Caco-2 (cell line): ENCODE measurements at places on chromosomes 11 and 22. TPM values are rescaled to one million over a fixed set of nuclear protein-coding genes. Genes with fewer than 3 reads are reported as not detected.

GRCh38 chr22:46064966-46065666 lies 85.2 kb upstream of the PPARA start:
- no peak for DNase-seq
- H3K4me1 ChIP-seq = no peaks in the 10 kb centered on the region

DNA sequence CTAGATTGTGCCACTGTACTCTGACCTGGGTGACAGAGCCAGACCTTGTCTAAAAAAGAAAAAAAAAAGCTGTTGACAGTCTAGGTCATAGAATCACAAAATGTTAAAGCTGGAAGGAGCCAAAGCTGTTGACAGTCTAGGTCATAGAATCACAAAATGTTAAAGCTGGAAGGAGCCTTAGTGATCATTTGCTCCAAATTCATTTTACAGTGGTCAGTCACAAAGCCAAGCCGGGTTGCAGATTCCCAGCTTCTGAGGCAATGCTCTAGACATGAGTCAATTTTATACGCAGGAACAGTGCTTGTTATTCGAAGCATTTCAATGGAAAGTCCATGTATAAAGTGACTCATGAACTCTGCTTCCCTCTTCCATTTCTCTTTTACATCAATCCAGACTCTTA lies 47.4 kb downstream of the SYT13 start:
- no peak for DNase-seq
- no peak overlapping the region for H3K4me3 ChIP-seq
- no peaks in the 10 kb centered on the region for H3K4me1 ChIP-seq
- no peaks in the 10 kb centered on the region for H3K36me3 ChIP-seq
- no peak overlapping the region for H3K27ac ChIP-seq
- H3K27me3 ChIP-seq = no peaks in the 10 kb centered on the region

- peaks cover 5% of the 10 kb centered on the region; the same call in 1 of the 2 replicates for H3K27me3 ChIP-seq
- no peak overlapping the region for H3K4me3 ChIP-seq
- no peaks in the 10 kb centered on the region for H3K4me1 ChIP-seq
- no peak overlapping the region for H3K27ac ChIP-seq
- no peak for DNase-seq
- no peaks in the 10 kb centered on the region for H3K36me3 ChIP-seq
These were observed 382.2 kb upstream of the CADM1 start for GRCh38 chr11:115886422-115886733.

GRCh38 chr11:77506857-77507256 lies 33.0 kb upstream of the PAK1 start:
- no peaks in the 10 kb centered on the region for H3K4me1 ChIP-seq
- H3K27me3 ChIP-seq = no peaks in the 10 kb centered on the region
- H3K27ac ChIP-seq = no peak overlapping the region
- H3K36me3 ChIP-seq = no peaks in the 10 kb centered on the region

- no peaks in the 10 kb centered on the region; the same call in 1 of the 2 replicates for H3K27me3 ChIP-seq
- H3K4me3 ChIP-seq = no peak overlapping the region
These were observed 24.6 kb upstream of the TMA7B start for GRCh38 chr22:39935612-39936011.

DNA sequence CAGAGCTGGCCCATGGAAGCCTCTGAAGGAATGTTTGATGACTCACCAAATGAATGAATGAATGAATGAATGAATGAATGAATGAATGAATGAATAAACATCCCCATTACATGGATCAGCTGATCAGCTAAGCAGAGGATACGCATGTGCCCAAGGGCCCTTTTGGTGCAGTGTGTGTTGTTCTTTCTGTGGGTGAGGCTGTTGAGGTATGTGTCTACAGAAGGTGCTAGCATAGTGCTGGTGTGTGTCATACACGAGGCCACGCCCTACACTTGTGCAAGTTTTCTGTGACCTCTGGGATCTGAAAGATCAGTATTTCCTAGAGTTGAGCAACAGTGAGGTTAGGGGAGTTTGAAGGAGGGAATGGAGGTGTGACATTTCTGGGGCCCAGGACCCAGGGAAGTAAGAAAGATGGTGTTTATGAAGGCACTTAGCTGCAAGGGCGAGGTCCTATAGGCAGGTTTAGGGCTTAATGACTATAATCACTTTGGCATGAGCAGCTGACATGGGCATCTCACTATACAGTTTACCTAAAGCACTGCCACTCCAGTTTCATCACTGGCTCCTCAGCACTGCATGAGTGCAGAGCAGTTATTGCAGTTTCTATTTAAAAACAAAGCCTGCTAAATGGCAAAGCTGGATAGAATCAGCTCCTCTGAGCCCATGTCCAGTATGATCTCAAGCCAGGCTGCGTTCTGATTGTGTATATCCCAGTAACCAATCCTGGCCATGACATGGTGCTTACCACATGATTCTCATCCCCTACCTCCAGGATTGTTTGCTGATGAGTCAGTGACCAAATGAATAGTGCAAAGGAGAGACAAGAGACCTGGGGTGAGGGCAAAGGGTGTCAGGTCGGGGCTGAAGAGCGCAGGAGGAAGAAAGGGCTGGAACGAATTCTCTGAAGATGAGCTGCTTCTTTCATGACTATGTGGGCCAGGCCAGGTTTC lies 36.4 kb upstream of the E2F8 start:
- H3K27me3 ChIP-seq = no peaks in the 10 kb centered on the region

- peak; percentile 89 for DNase-seq
- no peak overlapping the region for H3K27ac ChIP-seq
- H3K4me1 ChIP-seq = peaks cover 28% of the 10 kb centered on the region
- no peak overlapping the region for H3K4me3 ChIP-seq
These were observed 47.8 kb downstream of the BRSK2 start for GRCh38 chr11:1437500-1437899.

DNA sequence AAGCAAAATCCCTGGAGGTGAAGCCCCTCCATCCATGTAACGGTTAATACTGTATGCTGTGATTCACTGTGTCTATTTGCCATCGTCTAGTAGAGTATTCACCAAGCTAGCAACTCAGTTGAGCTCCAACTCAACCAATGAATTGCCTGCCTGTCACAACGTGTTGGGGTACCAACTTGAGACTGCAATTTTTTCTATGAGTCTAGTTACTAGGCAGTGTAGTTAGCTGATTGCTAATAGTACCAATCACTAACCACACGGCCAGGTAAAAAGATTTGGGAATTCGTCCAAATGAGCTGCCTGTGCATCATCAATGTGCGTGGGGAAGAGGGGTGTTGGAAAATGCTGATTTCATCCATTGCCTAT lies 1.0 kb upstream of the BTG4 start:
- H3K4me3 ChIP-seq = no peak overlapping the region
- DNase-seq = no peak
- H3K27me3 ChIP-seq = no peaks in the 10 kb centered on the region
- no peaks in the 10 kb centered on the region for H3K36me3 ChIP-seq

Gene MFRP
- not detected in 2 replicates for total RNA-seq

Gene KDM4D
- total RNA-seq = 0.95 and 1.2 TPM in 2 replicates

Gene PRR33
- total RNA-seq = not detected in 2 replicates
